Tongue (tissue), 3 donors: ENCODE measurements at places on chromosomes 16 and 17. TPM values are rescaled to one million over a fixed set of nuclear protein-coding genes. Genes with fewer than 3 reads are reported as not detected.

Gene ANKRD40CL
- total RNA-seq: not detected

DNA sequence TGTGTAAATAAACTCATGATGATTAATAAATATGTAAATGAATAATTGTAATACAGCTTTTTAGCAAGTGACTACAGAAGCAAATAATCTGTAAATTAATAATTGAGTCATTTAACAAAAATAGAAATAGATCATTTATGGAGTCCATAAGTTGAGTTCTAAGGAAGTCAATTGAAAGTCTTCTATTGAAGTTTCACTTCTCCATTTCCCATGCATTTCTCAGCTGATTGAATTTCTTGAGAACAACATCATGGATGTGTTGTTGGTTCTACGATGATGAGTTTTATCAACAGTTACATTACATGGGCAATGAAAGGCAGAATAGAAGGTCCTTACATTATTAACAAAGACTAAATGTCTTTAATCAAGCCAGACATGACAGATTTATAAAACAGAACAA, 290.4 kb downstream of the MAP2K6 start:
- no peak for DNase-seq

Gene ATP2C2
- 5.7 TPM for total RNA-seq

DNA sequence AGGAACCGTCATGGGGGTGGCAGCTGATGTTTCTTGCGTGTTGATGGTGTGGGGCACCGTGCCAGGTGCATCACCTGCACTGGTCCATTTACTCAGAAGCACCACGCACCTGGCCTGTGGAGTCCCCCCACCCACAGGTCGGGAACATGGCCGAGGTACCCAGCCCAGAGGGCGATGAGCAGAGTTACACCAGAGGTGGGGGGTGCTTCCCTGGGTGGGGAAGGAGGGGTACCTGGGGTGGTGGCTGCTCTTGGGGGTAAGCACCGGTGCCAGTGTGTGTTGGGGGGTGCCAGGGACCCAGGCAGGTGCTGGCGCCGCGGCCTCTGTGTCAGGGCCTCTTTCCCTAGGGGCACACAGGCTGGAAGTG, 5.0 kb upstream of the ZNF750 start:
- DNase-seq: no peak

GRCh38 chr16:50316102-50316847, 49.9 kb downstream of the ADCY7 start:
- DNase-seq: no peak

Gene CIBAR2
- total RNA-seq: not detected

Gene TANGO6
- total RNA-seq: 13.4 TPM
